Vagina (tissue), 2 donors: ENCODE measurements at places on chromosomes 6 and 20. TPM values are rescaled to one million over a fixed set of nuclear protein-coding genes. Genes with fewer than 3 reads are reported as not detected.

DNA sequence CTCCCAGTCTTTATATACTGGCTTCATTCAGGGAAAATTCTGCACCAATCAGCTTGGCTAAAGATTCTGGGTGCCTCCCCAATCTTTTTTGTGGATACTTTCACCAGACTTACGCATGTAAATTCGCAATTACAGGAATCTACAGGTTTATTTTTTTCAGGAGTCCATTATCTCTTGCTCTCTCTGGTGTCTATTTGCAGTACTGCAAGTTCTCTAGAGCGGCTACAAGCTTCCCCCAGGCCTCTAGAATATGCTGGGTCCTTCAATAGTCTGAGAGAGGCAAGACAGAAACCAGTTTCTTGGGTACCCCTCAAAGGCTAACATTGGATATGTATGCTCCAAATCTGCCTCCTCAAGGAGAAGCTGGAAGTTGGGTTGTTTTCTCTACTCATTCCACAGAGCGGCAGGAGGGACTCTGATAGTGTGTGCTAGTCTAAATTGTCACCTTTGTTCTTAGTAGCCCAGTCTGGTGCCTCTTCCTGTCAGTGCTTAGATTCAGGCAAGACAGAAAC is 58.5 kb downstream of the SUN5 start:
- no peak for DNase-seq

GRCh38 chr20:1184638-1185315 is at the start of gene TMEM74B:
TSS of gene TMEM74B (minus strand) at chr20:1184981. CDS start at chr20:1183801, 1,180 bp downstream.
- DNase-seq: no peak

The CBFA2T2 gene
- total RNA-seq: 34.9 TPM

The MTHFD1L gene
- 2.7 TPM for total RNA-seq

- no peak for DNase-seq
Observed at GRCh38 chr6:133131621-133132465, 109.3 kb upstream of the EYA4 start.

DNA sequence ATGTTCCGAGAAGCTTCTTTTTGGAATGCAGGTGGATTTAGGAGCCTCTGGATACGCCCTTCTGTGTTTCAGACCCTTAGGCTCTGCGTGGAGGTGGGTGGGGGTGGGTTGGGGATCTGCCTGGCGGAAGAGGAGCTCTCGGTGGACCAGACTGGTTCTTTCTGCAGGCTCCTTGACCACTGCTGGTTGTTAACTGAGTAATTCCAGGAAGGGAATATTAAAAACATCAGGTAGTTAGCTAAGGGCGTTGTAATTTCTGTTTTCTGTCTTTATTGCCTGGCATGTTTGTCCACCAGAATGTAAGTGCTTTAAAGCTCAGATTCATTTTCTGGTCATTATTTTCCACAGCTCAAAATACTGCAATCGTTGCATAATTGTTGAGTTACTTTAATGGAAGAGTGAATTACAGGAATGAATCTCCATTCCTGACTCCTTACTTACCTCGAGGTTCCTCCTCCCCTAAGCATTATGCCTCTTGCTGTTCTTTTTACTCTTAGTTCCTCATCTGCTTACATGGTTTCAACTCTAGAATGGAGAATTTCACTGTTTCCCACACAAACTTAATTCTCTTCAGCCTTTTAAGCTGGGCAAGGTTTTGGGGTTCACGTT is 5.9 kb downstream of the CDYL start:
- no peak for DNase-seq
